Lower lobe of right lung (tissue), 2 donors: ENCODE measurements at places on chromosomes 12 and 14. TPM values are rescaled to one million over a fixed set of nuclear protein-coding genes. Genes with fewer than 3 reads are reported as not detected.

The NRL gene
- 2.0 TPM for total RNA-seq

The PLCZ1 gene
- total RNA-seq: not detected

The RFX4 gene
- not detected for total RNA-seq

The TRPV4 gene
- 7.7 TPM for total RNA-seq

The PRPH gene
- 1.0 TPM for total RNA-seq

The MYF6 gene
- total RNA-seq: not detected

The SLC25A21 gene
- 0.38 TPM for total RNA-seq

The GLS2 gene
- total RNA-seq: 4.8 TPM

The PPM1H gene
- total RNA-seq: 6.8 TPM

The FAM90A1 gene
- 0.47 TPM for total RNA-seq

The MDGA2 gene
- 0.24 TPM for total RNA-seq

The EFS gene
- 11.5 TPM for total RNA-seq

The CLEC9A gene
- total RNA-seq: 0.30 TPM

The ACRBP gene
- 7.2 TPM for total RNA-seq

The EIF2B1 gene
- total RNA-seq: 41.4 TPM

The CD9 gene
- total RNA-seq: 437 TPM

The LMNTD1 gene
- total RNA-seq: 2.6 TPM

The NAB2 gene
- 28.9 TPM for total RNA-seq

The CABP1 gene
- 0.30 TPM for total RNA-seq

The TESPA1 gene
- total RNA-seq: 5.0 TPM

The ACOT6 gene
- total RNA-seq: not detected

The IFNG gene
- total RNA-seq: not detected
